NCI-H82 (cell line): ENCODE measurements at places on chromosomes 4 and X.

GRCh38 chrX:134752558-134752957 is 94.3 kb upstream of the PLAC1 start:
- no peak for DNase-seq

- DNase-seq = peak; percentile 43
Observed at GRCh38 chr4:165873298-165874071, 448 bp downstream of the TLL1 start.

GRCh38 chr4:74873545-74874301 is 59.2 kb upstream of the PARM1 start:
- DNase-seq = no peak

DNA sequence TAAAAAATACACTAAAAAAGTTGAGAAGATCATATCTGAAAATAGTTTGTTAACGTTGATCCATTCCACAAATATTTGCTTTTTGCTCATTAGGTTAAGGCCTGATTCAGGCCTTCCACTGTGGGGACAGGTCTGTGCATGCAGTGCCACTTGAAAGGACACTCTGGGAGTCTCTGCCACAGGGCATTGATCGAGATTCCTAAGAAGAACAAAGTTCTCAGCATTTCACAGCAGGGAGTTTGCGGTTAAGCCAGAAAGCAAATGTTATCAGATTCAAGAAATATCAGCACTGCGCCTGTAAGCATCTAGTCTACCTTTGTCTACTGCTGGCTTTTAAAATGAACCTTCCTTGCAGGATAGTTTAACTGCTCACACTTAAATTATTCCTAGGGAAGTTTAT is 62.2 kb upstream of the TNIP3 start:
- no peak for DNase-seq

GRCh38 chr4:75976177-75976576 is 14.6 kb downstream of the SDAD1 start:
- DNase-seq = no peak

GRCh38 chrX:87337267-87337666 is 180.3 kb upstream of the KLHL4 start:
- DNase-seq = no peak
